Hair follicular keratinocyte (primary cell): ENCODE measurements at places on chromosomes 1 and 21. TPM values are rescaled to one million over a fixed set of nuclear protein-coding genes. Genes with fewer than 3 reads are reported as not detected.

Gene KRTAP19-7
- not detected in 2 replicates for total RNA-seq

Gene PRPF38A
- 5.2 and 14.8 TPM in 2 replicates for total RNA-seq

Gene RGSL1
- total RNA-seq, result not detected in 2 replicates

Gene CADM3
- not detected in 2 replicates for total RNA-seq

Gene NDUFS2
- 120 and 122 TPM in 2 replicates for total RNA-seq

Gene USH2A
- not detected in 2 replicates for total RNA-seq

Gene HSD3B2
- not detected in 2 replicates for total RNA-seq

Gene LCE2B
- not detected in 2 replicates for total RNA-seq

Gene PARK7
- total RNA-seq, result 287 and 365 TPM in 2 replicates

Gene OR2L2
- not detected in 2 replicates for total RNA-seq

Gene RHBDL2
- total RNA-seq, result 3.9 and 8.7 TPM in 2 replicates

Gene SELENOF
- total RNA-seq, result 132 and 137 TPM in 2 replicates

Gene KLF17
- not detected in 2 replicates for total RNA-seq

Gene MYOG
- not detected in 2 replicates for total RNA-seq

Gene TEX35
- not detected in 2 replicates for total RNA-seq

Gene KCNN3
- total RNA-seq, result not detected in 2 replicates

Gene S100A11
- 973 and 1,471 TPM in 2 replicates for total RNA-seq

Gene NID1
- 4.6 and 8.4 TPM in 2 replicates for total RNA-seq

Gene CFHR1
- not detected in 2 replicates for total RNA-seq

Gene TNFAIP8L2
- total RNA-seq, result not detected in 2 replicates

Gene COL9A2
- total RNA-seq, result 1.1 and 3.9 TPM in 2 replicates

Gene UBASH3A
- not detected in 2 replicates for total RNA-seq

Gene FOXO6
- total RNA-seq, result not detected in 2 replicates

Gene GNAT2
- total RNA-seq, result 0.08 TPM in 1 of 2 replicates, not detected in the other

Gene PSRC1
- total RNA-seq, result 10.2 and 44.1 TPM in 2 replicates

Gene ROR1
- total RNA-seq, result 1.3 and 1.5 TPM in 2 replicates

Gene IVL
- 5.2 and 10.2 TPM in 2 replicates for total RNA-seq

Gene NEXN
- total RNA-seq, result 0.94 and 1.3 TPM in 2 replicates

Gene LORICRIN
- not detected in 2 replicates for total RNA-seq

Gene CYP4B1
- not detected in 2 replicates for total RNA-seq

Gene CAPN8
- not detected in 2 replicates for total RNA-seq

Gene MTF1
- total RNA-seq, result 1.8 and 2.7 TPM in 2 replicates
